Ammon's horn (tissue), 1 donor: ENCODE measurements at places on chromosomes 11 and 22.

DNA sequence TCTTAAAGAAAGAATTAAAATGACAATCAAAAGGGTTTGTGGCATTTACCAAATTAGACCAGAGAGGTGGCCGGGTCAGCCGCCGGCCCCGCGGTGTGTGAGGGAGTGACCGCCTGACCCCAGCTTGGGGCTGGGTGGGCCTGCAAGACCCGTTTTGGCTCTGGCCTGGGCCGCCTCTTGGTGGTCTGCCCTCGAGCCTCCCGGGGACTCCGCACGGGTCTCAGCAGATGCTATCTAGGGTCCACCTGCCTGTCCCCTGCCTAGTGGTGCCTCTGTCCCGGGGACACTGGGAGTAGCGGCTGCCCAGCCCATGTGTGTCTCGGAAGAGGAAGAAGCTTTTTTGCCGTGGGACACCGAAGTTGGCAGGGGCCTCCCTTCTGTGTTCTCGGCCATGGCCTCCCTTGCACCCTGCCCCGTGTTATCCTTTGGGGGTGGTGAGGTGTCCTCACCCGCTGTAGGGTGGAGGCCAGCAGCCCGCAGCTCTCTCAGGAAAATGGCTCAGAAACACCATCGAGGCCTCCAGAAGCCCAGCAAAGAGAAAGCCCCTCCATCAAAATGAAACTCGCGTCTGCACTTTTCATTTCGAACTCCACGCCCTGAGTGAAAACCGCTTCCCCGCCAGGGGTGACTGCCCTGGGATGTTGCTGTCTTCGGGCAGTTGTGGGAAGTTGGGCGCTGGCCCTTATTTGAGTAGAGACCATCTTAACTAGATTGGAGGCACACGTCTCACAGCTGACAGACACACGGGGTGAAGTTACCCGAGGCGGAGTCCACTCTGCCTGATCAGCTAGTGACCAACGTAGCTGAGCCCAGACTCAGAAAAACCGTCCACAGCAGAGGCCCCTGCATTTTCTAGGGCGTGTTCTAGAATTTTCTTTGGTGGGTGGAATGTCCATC, 8.0 kb downstream of the CCND1 start:
- no peak for DNase-seq

GRCh38 chr22:44379817-44380755, 67.3 kb upstream of the SHISAL1 start:
- no peak for DNase-seq

GRCh38 chr11:75492181-75492820, 33.4 kb downstream of the GDPD5 start:
- DNase-seq = no peak

GRCh38 chr11:2927121-2927800, 2.0 kb downstream of the PHLDA2 start:
- DNase-seq = no peak

- no peak for DNase-seq
These were observed 248.1 kb downstream of the CTTN start for GRCh38 chr11:70646272-70647049.

- no peak for DNase-seq
These were observed 1029.1 kb downstream of the BRD1 start for GRCh38 chr22:48798281-48799226.

GRCh38 chr11:57815877-57816276, 54.3 kb downstream of the CTNND1 start:
- DNase-seq = no peak

- no peak for DNase-seq
These were observed 27.1 kb upstream of the STK33 start for GRCh38 chr11:8621147-8621546.
